ENCODE measurements at places on chromosomes 7 and 10.

DNA sequence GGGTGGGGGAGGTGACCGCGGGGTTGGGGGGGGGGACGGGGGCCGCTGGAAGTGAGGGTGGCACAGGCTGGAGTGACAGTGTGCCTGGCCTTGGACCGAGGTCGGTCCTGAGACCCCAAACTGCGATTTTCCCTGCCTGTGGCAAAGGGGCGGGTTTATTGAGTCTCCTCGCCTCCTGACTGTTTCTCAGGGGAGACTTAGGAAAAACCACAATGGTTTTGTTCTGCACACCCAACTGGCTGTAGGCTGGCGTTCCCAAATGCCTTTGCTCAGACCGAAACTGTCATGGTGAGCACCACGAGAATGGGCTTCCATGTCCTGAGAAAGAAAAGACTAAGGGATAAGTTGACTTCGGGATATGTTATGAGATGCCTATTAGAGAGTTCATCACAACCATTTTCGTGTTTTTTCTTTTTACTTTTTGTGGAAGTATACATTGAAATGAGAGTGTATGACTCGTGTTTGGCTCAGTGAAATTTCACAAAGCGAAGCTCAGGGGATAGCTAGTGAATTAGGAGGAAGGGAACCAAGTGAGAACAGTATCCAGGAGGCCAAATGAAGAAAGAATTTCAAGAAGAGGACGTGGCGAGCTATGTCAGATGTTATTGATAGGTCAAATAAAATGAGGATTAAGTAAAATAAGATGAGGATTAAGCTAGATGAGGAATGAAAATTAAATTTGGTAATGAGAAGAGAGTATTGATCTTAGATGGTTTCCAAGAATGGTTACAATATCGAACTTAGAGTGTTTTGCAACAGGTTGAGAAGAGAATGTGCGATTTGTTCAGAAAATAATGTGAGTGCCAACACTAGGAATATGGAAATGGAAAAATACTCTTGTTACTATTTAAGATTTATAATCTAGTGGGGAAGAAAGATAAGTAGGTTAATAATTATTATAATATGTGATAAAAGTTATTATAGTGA is 918 bp downstream of the NET1 start:
- DNase-seq, result peak; percentile 56

- DNase-seq, result no peak
Observed at GRCh38 chr7:90224195-90224594, 12.7 kb downstream of the STEAP2 start.

GRCh38 chr7:46871516-46871915 is 710.4 kb downstream of the TNS3 start:
- peak; percentile 17 for DNase-seq

DNA sequence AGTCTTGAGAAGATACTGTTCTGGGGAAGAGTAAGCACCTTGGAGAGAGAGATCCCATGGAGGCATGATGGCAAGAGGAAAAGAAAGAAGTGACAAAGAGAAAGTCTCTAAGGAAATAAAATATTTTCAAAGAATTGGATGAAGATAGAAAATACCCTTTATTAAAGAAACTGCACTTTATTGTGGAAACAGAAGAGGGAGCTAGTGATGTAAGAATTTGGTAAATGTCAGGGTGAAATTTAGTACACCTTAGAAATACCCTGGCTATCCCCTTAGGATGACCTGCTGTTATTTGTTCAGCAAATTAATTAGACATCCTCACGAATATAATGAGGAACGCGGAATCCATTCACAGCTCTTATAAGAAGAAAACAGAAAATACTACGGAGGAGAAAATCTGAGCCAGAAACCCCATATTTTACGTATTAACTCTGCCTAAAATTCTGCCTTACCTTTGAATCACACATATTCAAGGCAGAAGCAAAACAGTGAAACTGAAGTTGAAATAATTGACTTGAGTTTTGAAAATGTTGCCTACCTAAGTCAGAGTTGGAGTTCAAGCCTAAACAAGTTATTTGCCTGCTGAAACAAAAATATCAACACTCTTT is 90.7 kb downstream of the TFPI2 start:
- peak; percentile 16 for DNase-seq

DNA sequence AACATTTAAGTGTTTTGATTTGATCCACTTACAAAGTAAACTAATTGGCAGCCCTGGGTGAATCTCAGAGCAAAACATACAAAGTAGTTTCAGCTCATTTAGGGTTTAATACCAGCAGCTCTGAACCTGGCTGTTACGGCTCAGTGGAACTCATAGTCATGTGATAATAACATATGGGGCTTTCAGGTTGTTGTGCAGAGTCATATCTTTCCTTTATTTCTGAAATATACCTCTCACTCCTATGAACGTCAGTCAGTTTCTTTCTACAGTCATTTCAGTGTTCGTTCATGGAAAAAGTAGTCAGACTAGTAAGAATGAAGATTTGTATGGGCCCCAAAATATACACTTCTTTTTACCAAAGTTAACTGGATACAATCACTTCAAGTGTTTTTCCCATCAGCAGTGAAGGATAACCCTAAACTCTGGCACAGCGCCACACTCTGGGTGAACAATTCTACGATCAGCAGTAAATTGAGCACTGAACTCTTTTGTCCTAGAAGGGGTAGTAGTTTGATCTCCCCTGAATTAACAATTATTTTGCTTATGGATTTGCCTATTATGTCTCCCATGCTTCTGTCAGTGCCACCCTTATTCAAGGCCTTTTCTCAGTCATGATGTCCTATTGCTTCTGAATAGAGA is 218.6 kb downstream of the THSD7A start:
- DNase-seq, result no peak

DNA sequence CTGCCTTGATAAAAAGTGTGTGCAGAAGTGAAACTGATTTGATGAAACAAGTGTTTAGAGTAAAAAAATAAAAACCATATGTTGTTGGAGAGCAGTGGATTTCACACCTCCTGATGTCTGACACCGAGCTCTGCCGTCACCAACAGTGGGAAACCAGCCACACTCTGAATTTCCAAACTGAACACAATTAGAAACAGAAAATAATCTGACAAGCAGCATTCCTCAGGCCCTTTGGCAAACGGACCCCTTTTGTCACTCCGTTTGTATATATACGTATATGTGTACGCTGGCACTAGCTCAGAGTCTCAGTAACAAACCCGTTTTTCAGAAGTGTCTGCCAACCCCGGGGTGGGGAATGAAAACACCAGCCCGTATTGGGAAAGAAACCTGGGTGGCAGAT is 32.4 kb downstream of the TACC2 start:
- DNase-seq, result peak; percentile 84

- DNase-seq, result peak; percentile 68
Observed at GRCh38 chr7:100674411-100675104, 1.0 kb downstream of the GNB2 start.

DNA sequence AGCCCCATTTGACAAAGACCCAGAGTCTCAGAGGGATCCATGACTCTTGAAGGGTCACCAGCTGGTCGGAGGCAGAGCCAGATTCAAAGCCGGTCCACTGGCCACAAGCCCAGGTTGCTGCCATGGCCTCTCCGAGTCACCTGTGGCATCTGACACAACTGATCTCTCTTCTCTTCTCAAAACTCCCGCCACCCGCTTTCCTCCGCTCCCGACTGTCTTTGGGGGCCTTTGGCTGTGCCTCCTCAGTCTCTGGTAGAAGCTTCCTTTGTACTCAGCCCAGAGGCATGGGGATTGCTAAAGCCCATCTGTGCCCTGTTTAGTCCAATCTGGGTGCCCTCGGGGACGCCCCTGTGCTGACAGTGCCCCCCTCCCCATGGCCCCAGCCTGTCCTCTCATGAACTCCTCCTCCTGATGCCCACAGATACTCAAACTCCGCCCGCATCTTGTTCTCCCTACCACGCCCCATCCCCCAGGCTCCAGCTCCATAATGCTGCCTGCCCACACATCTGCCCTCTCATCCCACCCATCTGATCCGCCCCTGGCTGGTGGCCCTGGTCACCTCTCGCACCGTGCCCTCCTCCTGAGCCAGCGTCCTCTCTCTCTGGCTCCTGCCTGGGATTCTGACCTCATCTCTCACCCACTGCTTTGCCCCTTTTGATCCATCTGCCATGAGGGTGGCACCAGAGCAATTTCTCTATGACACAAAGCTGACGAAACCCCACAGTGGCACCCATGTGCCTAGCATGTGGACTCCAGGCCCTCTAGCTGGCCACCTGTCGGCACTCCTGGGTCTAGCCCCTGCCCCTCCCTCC is 150.6 kb downstream of the SLIT1 start:
- no peak for DNase-seq

DNA sequence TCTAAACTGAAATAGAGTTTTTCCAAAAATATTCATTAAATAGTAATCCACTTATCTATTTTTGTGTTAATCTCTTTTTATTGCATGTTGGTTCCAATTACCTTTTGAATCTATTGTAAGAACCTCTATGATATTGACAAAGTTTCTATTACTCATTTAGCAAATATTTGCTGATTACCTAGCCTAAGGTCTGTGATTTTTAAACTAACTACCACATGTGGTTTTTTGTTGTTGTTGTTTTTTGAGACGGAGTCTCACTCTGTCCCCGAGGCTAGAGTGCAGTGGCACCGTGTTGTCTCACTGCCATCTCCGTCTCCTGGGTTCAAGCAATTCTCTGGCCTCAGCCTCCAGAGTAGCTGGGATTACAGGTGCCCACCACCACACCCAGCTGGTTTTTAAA is 2.0 kb upstream of the ASB13 start:
- no peak for DNase-seq

- peak; percentile 41 for DNase-seq
Observed at GRCh38 chr10:30701451-30702173, 72.1 kb upstream of the LYZL2 start.

DNA sequence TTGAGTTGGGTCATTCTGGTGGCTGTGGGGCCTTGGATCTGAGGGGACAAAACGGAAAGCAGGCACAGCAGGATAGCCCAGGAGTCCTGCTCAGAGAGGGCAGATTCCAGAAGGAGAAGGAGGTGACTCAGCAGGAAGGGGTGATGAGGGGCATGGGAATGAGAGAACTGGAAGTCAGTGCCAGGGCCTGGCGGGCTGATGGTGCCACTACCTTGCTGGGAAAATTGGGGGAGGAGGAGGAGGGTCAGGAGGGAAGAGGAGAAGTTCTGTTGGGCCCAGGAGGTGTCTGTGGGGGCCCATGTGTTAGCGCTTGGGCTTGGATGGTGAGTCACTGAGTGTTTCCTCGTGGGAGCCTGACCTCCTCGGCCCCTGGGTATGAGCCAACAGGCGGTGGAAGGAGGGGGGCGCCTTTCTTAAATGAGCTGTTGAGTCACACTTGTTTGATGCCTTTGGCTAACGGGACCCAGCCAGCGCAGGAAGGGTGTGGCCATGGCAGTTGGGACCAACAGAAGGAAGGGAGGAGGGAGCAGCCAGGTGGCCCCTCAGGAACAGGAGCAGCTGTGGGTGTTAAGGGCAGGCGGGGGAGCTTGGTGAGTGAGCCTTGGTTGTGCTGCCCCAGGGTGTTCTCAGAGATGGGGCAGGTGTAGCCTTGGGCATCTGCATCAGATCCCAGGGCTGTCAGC is 130.0 kb upstream of the BTBD16 start:
- peak; percentile 30 for DNase-seq

DNA sequence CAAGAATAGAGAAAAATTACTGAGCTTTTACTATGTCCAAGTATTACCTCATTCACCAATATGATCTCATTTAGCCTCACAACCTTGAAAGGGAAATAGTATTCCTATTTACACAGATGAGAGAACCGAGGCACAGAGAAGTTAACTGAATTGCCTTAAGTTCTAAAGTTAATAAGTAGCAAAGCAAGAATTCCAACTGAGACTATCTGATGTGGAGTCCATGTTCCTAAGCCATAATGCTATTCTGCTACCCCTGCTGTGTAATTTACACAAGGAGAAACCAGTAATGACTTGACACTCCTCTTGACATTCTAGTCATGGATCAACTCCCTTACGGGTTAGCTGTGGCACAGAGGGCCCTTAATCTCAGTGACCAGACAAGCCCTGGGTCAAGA is 60.7 kb downstream of the ABCB4 start:
- DNase-seq, result no peak

DNA sequence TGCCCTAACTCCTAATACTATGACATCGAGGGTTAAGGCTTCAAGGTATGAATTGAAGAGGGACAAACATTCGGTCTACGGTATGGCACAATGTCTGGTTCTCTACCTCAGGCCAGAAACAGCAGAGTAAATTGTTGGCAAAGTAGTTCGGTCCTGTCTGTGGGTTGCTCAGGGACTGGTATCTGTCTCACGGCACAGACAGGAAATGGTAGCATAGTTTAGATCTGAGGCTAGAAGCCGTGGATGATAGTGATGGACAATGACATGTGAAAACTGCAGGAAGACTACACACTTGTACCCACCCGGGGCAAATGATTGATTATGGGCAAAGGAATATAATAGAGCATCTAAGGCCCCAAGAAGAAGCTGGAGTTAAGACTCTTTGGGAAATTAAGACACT is 106.2 kb downstream of the TWIST1 start:
- no peak for DNase-seq

DNA sequence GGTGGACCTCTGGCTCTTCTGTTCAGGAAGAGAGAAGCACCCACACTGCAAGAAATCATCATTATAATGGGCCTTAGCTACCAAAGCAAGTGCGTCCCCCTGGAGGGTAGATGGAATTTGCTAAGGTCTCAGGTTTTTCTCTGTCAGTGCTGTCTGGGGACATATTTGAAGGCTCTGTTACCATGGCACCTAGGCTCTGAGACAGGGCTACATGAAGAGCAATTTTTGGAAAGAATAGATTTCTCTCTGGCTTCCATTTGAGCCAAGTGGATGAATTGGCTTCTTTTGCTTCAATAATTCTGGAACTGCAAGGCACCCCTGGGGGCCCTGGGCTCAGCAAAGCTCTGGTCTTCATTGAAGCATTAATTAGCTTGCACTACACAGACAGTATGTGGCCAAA is 349.1 kb upstream of the GALNT17 start:
- no peak for DNase-seq

DNA sequence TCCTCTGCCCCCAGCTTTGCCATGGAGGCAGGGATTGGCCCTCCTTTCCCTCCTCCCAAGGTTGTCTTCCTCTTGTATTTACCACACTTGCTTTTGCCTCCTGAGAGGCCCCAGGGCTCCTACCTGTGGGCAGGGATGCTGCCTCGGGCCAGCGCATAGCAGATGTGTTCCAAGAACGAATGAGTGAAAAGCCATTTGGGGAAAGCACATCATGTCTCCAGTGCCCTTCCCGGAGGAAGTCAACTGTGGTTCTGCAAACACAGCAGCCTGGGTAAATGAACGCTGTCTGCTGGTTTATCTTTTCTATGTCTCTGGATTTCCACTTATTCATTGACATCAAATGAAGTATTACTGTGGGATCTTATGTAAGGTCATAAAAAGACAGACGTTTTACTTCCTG is 161.7 kb downstream of the FANK1 start:
- no peak for DNase-seq

GRCh38 chr10:84194424-84195043 is at the start of gene CDHR1:
Gene CDHR1, plus strand, starts transcription at chr10:84194537. Its CDS starts 224 bp downstream, at chr10:84194761.
- peak; percentile 70 for DNase-seq

- DNase-seq, result peak; percentile 68
Observed at GRCh38 chr10:77837248-77837924, 89.2 kb downstream of the DLG5 start.

All from eye (tissue), 1 donor.